Right ventricle myocardium inferior (tissue), 1 donor: ENCODE measurements at places on chromosomes 7 and 10. TPM values are rescaled to one million over a fixed set of nuclear protein-coding genes. Genes with fewer than 3 reads are reported as not detected.

The BMPER gene
- total RNA-seq: 2.5 TPM

The CFTR gene
- total RNA-seq: 0.87 TPM

DNA sequence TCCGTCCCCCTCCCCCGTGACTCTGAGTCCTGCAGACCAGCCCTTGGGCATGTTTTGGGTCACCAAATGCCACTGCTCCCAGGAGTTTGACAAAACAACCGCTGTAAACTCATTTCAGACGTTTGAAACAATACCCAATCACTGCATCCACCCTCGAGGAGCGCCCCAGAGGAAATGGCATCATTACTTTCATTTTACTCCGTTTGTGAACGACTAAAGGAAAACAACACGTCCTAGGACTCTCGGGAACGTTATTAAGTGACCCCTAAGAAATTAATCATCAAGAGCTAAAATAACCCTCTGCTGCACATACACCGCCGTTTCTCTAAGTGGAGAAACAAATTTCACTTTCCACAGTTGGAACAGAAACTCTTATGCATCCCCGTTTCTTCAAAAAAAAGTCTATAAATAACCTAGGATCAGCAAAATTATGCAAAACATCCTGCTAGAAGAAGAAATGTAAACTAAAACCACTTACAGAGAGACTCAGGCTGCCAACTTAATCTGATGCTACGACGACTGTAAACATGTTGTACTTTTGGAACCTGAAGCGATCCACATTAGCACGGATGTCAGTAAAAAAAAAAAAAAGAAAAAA lies 109.9 kb upstream of the EFCAB10 start:
- DNase-seq: peak; percentile 14

DNA sequence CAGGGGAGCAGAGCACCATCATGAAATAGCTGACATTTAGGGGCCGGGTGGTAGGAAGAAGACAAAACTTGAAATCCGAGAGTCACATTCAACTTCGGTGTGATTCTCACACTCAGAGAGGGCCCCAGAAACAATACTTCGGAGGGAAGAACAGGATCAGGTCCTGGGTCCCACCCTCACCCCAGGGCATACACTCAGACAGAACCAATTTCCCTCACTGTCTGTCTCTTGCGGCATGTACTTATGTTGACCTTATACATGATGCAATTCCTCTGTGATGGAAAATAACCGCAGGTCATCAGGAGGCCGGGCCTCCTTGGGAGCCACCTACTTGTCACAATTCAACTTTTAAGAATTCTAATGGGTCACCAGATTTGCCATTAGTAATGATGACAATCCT lies 26.3 kb upstream of the HMX3 start:
- no peak for DNase-seq

DNA sequence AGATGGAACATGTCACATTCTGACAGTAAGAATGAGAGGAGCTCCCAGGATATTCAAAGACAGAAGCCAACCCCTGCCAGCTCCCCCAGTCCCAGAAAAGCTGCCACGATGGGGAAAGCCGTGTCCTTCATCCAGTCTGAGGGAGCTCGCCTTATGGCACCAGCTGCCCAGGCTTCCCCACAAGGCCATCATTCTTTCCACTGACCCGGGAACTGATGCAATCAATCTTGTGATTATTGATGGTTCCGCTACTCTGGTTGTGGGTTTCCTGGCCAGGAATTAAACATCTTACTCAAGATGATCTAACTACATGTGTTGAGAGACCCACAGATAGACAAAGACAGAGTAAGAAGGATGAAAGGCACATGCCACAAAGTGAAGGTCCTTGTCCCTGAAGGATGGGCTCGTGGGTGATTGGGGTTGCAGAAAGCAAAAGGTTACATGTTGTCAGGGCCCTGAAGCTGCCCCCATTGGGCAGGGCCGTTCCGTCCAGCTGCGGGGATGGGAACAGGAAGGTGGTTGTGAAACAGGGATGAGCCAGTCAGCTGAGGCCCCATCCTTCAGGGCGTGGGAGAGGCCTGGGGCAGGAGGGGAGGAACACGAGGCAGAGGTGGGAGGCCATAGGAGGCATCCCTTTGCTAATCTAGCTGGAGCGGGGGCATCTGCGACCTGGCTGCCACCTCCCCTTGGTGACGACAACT lies 127.6 kb downstream of the OAT start:
- peak; percentile 74 for DNase-seq

GRCh38 chr7:84450772-84451171 lies 256.2 kb upstream of the SEMA3A start:
- DNase-seq: no peak

The MSMB gene
- total RNA-seq: not detected

DNA sequence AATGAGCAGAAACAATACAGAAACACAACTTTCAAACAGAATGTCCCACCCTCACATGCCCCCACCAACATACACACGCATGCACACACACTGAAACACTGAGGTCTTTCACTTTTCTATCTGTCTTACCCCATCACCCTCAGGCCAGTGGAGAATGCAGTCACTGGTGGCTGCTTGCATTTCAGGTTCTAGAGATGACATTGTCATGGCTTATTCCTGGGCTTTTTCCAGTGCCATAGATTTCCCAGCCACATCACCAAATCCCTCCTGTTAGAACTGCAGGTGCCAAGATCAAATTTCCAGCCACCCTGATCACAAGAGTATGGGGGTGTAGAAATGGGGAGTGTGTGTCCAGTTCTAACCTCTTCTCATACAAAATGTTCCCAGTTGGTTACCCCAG lies 68.4 kb downstream of the CACNA2D1 start:
- DNase-seq: no peak

The GALNT17 gene
- 78.1 TPM for total RNA-seq

DNA sequence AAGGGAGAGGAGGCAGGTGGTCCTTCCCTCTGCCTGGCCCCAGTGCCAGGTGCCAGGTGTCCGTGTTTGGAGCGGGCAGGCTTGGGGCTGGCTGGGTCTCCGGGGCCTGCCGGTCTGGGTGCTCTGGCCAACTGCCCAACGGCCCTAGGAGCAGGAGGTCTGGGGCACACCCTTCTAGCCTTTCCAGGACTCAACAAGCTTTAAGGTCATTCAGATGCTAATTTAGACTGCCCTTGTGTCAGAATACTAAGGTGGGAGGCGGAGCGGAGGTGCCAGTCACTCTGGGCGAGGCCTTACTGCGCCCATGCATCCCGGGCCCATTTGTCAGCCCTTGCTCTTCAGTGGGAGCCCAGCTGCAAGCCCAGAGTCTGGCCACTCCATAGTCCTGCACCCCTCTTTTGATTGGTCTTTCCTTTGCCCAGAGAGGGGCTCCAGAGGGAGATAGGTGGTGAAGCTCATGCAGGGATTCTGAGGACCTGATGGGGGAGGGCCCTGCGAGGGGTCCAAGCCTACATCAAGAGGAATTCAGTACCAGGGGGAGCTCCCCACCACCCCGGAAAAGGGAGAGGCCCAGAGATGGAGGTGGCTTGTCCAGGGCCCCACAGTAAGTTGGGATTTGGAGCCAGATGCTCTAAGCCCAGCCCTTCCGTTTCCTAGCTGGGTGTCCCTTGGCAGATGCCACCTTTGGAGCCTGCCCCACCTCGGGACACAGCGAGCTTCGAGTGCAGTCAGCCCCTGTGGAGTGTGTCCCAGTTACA lies 1.3 kb downstream of the PGAM2 start:
- no peak for DNase-seq

DNA sequence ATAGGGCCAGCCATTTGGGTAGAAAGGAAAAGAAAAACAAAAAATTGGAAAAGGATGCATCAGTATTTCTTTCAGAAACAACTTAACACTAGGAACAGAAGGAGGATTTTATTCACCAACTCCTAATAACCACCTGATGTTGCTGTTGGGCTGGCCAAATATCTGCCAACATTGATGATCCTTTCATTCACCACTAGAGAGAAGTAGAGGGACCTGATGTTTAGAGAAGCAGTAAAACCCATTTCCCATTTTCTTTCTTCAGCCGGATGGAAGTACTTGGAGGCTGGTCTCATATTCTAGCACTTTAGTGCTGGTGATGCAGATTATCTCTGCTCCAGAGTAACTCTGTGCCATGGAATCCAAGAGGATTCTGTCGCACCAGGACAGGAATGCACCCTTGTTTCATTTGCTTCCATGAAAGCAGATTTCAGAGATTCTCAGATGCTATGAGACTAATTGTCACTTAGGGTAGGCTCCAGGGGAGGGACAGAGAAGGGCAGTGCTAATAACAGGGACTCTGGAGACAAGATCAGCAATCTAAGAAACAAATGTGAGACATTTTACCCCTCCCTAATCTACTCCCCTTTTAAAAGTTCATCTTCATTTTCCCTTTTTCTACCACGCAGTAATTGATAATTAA lies 3.1 kb downstream of the KLLN start:
- DNase-seq: no peak
